ENCODE measurements at places on chromosomes 16 and 17.

- DNase-seq = no peak
Observed at GRCh38 chr17:39205112-39205526, 5.0 kb downstream of the RPL19 start.

DNA sequence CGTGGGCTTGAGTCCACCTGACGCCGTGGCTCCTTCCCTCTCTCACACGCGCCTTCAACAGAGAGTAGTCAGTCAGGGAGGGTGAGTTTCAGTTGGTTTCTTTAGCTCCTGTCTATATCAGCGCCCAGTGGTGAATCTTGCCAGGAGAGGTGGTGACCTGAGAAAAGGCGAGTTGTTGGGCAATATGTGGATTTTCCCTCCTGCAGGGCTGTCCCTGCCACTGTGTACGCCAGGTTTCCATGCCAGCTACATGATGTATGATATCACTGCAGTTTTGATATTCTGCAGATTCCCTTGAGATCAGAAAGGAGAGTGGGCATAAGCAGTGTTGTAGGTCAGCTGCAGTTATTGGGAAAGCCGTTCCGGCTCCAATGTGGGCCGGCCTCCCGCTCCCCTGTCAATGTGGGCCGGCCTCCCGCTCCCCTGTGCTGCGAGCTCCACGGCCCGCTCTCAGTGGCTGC is 31.4 kb downstream of the BANP start:
- no peak for DNase-seq

DNA sequence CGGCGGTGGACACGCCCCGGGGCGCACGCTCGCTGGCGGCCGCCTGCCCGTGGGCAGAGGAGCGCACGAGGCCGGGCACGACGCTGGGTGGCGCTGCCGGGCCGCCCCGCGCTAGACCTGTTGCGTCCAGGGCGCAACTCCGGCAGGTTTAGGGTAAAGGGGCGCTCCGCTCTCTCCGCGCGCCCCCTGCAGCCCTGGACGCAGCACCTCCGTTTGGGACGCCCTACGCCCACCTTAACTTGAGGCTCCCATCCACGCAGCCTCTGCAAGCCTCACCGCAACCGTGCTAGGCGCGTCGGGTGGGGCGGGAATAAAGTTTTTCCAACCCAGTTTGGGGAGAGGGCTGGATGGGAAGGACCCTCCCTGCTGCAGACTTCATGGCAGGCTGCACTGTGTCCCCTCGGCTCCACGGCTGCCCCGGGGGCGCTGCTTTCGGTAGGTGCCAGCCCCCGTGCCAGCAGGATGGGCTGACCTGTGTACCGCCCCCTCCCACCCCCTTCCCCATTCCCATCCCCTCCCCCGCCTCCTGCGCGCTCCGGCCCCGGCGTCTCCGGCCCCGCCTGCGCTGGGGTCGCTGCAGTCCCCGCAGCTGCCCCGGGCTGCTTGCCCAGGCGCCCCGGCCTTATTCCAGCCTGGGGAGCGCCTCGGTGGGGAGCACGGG is at the start of gene SYT17:
Gene SYT17 (plus strand): TSS at position 531 of the 661 bp plus-strand sequence. CDS start 407 bp downstream, outside the sequence.
- DNase-seq = peak; percentile 19

DNA sequence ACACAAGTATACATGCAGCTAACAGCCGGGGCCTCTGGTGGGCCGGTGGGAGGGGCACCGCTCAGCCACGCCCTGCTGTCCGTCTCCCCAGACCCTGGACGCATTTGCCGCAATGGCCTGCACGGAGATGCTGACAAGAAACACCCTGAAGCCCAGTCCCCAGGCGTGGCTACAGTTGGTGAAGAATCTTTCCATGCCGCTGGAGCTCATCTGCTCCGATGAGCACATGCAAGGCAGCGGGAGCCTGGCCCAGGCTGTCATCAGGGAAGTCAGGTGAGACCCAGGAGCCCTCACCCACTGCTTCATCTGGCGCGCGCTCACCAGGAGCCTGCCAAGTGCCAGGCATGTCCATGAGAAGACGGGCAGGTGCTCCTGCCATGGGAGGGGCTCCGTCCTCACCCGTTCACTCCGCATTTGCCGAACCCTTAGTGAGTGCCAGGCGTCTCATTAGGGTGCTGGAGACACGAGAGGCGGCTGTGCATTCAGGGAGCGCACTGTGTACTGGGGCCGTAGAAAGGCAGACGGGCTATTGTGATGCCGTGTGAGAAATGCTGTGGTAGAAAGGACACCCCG is 51.4 kb upstream of the ENDOV start:
- DNase-seq = no peak

DNA sequence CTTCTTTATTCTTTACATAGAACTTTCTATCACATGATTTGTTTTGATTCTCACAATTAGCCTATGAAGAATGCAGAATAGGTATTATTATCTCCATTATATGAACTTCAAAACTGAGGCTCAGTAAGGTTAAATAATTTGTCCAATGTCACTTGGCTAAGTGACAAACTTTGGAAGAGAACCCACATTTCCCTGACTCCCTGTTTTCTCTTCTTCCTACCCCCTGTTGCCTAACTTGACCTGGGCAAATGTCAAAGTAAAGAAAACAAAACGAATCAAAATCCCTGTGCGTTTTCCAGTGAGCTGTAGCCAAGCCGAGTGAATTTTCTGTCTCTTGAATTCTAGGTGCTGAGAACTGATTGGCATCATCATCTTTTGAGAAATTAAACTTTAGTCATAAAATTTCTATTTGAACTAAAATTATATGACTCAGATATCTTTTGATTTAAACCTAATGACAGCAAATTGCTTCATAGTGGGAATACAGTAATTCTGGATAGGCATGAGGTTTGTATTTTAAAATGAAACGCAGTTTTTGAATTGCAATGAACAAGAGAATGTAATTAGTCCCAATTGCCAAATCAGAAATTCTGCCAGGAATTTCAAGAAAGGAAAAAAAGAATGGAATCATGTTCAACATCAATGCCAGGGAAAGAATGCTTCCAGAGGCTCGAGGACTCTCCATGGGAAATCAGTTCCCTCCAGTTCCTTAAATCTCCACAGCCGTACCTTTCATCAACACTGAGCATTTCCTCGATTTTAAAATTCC is 4.6 kb upstream of the NACA2 start:
- DNase-seq = no peak

DNA sequence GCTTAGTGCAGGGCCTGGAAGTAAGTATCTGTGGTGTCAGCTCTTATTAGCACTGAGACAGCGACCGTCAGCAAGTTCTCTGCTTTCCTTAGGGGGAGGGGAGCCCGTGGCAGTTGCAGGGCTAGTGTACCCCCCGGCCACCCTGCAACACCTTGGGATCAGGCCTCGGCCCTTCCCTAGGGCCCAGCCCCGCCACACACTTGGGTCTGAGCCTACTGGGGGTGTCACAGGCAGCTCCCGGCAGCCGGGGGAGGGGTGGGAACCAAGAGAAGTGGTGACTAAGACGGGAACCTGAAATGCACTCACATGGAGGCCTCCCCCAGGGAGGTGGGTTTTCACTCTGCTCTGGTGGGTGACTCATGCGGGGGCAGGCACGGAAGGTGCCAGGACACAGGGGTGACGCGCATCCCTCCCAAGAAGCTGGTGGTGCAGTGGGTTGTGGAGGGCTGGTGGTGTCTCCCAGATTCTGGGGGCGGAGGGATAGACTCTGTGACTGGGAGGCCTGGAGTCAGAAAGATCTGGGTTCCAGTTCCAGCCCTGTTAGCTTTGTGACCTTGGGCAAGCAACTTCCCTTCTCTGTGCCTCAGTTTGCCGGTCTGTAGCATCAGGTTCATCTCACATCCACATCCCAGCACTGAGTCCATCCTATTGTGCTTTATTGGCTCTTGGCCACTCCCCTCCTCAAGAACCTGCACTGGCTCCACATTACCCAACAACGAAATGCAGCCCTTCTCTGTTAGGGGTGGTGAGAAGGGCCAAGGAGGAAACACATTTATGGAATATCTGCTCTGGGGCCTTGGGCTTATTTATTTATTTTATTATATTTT is 44.5 kb downstream of the LAT start:
- DNase-seq = peak; percentile 81

DNA sequence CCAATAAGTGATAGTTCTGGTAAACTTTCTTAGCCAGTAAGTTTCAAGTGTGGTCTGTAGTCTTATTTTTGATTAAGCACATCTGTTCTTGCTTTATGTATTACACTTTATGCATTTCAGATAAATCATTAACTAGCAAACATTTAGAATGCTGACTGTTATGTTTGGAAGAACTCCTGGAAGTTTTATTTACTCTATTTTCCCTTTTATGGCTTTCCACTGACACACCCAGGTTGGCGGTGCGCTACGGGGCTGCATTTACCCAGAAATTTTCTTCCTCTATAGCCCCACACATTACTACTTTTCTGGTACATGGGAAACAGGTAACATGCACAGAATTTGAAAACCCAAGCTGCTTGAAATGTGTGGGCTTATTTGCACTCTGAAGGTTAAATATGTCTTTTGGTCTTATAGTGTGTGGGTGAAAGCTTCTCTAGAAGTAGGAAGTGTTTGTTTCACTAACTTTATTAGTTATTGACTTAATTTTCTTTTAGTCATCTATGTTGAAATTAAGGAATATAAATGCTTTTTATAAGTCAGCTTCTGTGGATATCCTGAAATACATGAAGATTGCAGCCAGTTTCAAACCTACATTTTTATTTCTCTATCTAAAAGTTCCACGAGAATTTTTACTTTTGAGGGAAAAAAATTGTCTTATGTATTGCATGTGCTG is 203.7 kb downstream of the PHKB start:
- DNase-seq = no peak

All from astrocyte of the cerebellum (primary cell).